Activated naive CD8-positive, alpha-beta T cell treated with anti-CD3 and anti-CD28 coated beads for 36 hours (primary cell): ENCODE measurements at places on chromosomes 11 and 22.

DNA sequence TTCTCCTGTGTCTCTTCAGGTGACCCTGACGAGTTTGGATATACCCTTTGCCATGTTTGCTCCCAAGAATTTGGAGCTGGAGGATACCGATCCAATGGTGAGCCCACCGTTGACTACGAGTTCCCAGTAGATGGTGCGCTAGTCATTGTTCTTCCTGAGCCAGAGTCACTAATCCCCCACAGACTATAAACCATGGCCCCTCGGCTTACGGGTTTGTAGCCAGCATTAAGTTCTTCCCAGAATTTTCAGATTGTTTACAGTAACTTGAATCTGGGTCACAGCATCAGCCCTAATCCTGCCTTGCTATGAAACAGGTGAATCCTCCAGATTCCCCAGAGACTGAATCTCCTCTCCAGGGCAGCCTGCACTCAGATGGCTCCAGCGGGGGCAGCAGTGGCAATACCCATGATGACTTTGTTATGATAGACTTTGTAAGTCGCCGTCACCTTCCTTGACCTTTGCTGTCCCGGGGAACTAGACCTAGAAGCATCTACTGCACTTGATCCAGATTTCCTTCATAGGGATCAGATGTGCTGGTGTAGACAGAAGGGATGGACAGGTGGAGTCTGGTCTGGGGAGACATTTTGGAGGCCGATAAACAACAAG is 31.8 kb downstream of the ARHGAP1 start:
- no peak for DNase-seq

GRCh38 chr11:69218271-69218682 is 62.5 kb downstream of the SMIM38 start:
- no peak for DNase-seq

- DNase-seq, result peak; percentile 42
Measured at GRCh38 chr22:43376765-43377547, 33.8 kb upstream of the SCUBE1 start.

DNA sequence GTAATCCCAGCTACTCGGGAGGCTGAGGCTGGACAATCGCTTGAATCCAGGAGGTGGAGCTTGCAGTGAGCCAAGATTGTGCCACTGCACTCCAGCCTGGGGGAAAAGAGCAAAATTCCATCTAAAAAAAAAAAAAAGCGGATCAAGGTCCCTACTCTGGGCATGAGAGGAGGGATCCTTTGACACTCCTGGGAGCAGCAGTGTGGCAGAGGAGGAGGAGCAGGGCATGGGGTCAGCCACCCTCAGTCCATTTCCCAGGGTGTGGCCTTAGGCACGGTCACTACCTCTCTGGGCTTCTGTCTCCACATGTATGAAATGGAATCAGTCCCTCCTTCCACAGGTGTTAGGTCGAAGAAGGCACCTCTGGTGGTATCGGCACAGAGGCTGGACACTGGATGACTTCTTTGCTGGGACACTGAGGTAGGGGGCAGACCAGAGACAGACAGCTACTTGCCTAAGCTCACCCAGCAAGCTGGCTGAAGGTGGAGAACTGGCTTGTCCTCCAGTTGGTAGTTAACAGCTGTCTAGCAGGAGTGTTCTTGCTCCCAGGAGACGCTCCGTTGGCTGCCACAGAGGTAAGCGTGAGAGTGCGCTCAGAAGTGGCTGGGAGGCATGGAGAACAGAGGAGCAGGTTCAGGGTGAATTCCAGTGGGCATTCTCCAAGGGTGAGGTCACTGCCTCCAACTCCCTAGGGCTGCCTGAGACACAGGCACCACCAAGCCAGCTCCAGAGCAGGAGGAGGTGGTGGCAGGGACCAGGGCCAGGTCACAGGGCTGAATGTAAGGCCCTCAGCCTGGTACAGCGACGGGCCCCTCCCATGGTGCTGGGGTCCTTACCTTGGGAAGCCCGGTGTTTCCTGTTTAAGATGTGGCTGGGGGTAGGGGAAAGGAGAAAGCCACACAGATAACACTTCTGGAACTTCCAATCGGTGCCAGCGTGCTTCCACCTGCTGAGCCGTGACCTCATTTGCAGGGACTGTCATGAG is 19.5 kb downstream of the TXN2 start:
- DNase-seq, result no peak

- DNase-seq, result no peak
Measured at GRCh38 chr11:65554057-65554818, 3.9 kb downstream of the LTBP3 start.

GRCh38 chr11:44736791-44737190 is 10.0 kb downstream of the TSPAN18 start:
- DNase-seq, result no peak

DNA sequence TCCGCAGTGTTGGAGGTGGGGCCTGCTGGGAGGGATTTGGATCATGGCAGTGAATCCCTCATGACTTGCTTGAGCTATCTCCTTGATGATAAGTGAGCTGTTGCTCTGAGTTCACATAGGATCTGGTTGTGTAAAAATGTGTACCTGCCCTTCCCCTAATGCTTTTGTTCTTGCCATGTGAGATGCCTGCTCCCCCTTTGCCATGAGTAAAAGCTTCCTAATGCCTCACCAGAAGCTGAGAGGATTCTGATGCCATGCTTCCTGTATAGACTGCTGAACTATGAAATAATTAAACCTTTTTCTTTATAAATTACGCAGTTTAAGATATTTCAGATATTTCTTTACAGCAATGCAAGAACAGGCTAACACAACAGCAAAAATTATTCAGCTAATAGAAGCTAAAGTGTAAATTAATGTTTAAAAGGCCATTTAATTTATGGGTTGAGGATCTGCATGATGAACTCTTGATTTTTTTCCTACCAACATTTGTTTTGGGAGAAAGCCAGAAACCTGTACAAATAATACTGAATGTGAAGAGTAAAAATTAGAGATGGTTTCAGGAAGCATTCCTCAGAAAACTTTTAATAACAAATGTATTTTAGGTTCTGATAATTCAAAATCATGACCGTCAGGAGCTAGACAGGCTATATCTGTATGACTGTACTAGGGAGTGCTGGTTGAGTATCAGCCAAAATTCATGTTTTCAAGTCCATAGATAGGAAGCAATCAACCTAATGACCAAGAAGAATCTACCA is 177.5 kb upstream of the GRIA4 start:
- no peak for DNase-seq

DNA sequence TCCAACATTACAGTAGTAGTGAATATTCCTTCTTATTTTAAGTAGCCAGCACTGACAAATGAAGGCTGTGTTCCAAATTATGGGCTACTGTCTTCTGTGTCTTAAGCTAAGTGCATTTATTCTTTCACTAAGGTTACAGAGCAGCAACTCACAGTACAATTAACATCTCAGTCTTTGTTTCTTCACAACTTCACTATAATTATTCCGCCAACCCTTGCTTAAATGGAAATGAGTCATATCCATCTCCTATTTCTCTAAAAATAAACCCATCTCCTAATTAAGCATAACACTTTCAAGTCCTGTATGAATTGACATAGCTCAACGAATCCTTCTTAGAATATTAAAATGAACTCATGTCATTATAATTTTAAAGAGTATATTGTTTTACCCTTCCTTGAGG is 6.7 kb downstream of the ETS1 start:
- DNase-seq, result no peak

- DNase-seq, result peak; percentile 19
Measured at GRCh38 chr22:35313311-35314121, 13.8 kb downstream of the TOM1 start.

- DNase-seq, result no peak
Measured at GRCh38 chr11:73991471-73992006, 8.9 kb upstream of the UCP2 start.

- no peak for DNase-seq
Measured at GRCh38 chr11:1541474-1542204, 30.4 kb downstream of the DUSP8 start.

- DNase-seq, result no peak
Measured at GRCh38 chr11:120375076-120375475, 38.9 kb downstream of the ARHGEF12 start.

DNA sequence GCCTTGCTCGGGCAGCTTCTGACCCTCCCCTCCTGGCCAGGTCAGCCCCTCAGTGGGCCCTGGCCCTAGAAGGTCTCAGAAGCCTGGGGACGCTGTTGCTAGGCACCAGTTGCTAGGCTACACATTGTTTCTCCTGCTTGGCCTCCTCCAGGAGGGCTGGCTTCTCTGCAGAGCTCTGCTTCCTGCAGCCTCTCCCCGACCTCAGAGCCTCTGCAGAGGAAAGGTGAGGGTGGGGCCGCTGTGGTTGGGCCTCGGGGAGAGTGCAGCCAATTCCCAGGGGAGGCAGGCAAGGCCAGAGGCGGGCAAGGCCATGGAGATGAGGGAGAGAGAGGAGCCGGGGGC is 27.6 kb upstream of the LRRC10B start:
- DNase-seq, result no peak

GRCh38 chr22:25514436-25515180 is 49.9 kb upstream of the GRK3 start:
- DNase-seq, result no peak

- no peak for DNase-seq
Measured at GRCh38 chr11:34749666-34750659, 129.1 kb downstream of the EHF start.

DNA sequence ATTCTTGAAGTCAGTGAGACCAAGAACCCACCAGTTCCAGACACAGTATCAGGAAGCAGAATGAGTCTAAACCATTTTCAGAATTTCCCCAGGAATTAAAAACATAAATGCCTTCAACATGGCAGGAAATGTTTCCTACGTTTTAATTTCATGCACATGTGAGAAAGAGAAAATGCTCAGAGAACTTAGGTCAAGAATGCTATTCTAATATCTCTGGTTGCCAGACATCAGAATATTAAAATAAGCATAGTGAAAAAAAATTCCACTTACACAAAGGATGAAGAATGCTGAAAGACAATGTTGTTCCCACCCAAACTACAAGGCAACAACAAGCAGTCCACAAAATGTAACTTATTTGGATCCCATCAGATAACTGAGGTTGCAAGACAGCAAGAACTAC is 104.8 kb downstream of the RAB38 start:
- no peak for DNase-seq

- DNase-seq, result no peak
Measured at GRCh38 chr11:27416568-27417176, 53.7 kb upstream of the CCDC34 start.

DNA sequence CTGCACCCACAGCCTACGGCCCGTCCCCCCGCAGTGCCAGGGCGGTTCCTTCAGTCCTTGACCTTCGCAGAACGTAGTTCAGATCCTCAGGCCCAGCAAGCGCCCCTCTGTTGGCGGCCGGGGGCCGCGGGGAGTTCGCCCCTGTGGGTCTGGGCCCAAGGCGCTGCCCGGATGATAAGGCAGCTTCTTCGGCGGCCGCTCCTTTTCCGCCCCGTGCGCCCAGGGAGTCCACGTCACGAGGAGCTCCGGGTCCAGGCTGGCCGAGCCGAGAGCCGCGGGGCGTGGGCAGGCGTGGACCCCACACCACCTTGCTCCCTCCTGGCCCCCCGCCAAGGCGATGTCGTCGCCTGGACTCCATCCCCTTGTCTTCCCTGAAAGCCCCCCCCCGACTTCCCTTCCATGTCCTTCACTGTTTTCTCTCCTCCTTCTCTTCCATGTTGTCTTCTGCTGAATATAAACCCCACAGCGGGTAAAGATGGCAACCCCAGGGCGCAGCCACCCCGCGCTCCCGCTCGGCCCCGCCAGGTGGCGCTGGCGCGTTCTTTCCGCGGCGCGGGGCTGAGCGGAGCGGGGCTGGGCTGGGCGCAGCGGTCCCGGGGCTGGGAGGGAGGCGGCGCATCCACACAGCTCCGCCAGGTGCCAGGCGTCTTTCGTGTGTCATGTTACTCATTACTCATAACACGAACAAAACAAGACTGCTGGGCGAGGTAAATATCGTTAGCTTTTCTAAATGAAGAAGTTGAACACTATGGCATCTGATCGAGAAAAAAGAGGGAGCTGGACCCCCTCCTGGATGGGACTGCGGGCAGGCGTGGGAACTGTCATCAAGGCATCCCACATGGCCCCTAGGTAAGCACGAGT is 321.0 kb downstream of the NTM start:
- DNase-seq, result peak; percentile 56

GRCh38 chr11:62341588-62341987 is 4.3 kb downstream of the ASRGL1 start:
- no peak for DNase-seq
